ENCODE measurements at places on chromosomes 5 and 9.

DNA sequence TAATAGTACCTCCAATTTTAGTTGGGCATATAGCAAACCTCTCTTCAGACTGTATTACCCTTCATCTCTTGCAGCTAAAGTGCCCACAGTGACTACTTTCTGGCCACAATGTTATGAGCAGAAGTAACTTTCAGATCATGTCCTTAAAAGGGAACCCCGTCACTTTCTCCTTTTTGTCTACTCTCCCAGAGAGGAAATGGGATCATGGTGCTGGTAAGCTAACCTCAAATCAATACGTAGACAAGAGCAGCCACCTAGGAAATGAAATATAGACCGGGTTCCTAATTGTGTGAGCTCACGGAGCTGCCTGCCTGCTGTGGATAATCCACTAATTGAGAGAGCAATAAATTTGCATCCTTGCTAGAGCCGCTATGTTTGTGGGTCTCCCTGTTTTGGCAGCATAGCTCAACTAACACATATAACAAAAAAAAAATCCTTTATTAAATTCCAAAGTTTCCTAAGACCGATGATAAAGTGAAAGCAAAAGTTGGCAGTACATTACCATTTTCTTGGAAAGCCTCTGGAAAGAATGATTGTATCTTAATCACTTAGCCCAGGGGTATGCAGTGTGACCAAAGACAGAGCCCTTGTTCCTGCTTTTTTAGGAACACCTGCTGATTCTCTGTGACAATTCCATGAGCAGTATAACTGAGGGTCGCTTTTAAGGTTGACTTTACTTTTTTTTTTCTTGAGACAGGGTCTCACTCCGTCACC is 5.6 kb upstream of the IL7R start:
- DNase-seq: no peak

GRCh38 chr5:177458912-177459350 is 12.3 kb downstream of the PRR7 start:
- peak; percentile 30 for DNase-seq

GRCh38 chr9:126293522-126293889 is 33.1 kb upstream of the MVB12B start:
- DNase-seq: no peak

DNA sequence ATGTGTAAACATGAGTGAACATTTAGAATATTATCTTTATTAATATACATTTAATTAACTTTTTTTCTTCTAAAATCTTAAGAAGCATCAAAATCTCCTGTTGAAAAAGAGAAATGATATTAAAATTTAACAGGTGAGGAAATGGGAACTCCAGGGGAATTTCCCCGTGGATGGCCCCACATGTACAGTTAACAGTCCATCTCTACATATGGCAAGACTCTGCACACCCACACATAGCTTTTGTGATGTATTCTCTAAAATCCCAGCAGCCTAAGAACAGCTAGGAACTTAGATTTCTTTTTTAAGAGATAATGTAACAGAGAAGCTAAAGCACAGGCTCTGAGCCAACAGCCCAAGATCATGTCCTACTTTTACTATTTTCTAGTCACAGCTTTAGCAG is 556.3 kb upstream of the RGMB start:
- no peak for DNase-seq

DNA sequence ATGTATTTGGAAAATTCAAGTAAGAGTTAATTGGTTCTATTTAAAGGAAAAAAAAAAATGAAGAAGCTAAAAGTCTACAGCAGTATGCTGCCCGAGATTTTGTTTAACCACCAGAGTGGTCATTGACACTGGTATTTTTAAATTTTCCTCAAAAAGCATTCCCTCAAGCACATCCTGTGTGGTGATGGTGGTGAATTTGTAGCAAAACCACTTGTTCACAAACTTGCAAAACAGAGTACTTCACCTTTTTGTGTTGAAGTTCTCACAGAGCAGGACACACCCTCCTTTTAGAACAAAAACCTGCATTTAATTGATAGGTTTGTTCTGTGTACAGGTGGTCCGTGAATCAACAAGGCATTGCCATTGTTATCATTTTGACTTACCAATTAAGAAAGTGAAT is 374.2 kb downstream of the EFNA5 start:
- DNase-seq: no peak

GRCh38 chr5:68229416-68229815 is 13.9 kb downstream of the PIK3R1 start:
- no peak for DNase-seq

- no peak for DNase-seq
These were observed 5.2 kb downstream of the EXOC3 start for GRCh38 chr5:448061-448765.

DNA sequence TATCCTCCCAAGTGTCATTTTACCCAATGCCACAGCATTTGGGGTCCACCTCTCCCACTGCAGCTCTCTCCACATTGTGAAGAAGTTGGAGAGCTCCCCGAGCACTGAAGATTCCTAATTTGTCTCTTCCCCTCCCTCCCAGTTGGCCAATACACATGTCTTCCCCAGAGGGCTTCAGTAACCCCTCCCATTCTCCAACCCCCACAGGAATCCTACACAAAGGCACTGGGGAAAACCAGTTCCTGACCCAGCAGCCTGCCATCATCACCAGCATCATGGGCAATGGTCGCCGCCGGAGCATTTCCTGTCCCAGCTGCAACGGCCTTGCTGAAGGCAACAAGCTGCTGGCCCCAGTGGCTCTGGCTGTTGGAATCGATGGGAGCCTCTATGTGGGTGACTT is 87.3 kb upstream of the WWC1 start:
- no peak for DNase-seq

GRCh38 chr5:54705994-54706653 is 188.6 kb downstream of the SNX18 start:
- DNase-seq: no peak

DNA sequence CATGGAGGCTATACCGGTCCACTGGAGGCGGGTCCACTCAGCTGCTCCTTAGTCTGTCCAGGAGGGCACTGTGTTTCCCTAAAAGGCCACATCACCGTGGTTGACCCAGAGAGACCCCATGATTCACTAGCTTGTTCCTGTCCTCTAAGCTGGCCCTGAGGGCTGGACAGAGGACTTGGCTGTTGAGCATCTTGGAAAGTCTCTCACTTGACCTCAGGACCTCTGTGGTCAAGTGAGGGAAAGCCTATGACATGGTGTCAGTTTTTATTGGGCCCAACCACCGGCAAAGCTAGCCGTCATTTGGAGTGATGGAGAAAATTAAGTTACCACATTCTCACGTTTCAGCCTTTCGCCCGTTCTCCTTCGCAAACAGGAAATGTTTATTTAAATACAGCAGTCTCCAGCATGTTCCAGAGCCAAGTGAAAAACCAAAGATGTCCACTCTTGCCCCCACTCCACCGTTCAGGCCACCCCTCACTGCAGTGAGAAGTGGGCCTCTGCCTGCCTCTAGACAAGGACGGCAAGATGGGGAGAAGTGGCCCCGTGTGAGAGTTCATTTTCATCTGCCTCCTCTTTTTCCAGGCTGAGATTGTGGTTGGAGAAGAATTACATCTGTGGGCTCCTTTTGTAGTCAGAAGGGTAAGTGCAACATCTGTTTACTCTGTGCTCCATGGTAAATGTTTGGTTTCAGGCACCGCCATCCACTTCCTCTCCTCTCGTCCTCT is 4.4 kb downstream of the SLIT3 start:
- no peak for DNase-seq

DNA sequence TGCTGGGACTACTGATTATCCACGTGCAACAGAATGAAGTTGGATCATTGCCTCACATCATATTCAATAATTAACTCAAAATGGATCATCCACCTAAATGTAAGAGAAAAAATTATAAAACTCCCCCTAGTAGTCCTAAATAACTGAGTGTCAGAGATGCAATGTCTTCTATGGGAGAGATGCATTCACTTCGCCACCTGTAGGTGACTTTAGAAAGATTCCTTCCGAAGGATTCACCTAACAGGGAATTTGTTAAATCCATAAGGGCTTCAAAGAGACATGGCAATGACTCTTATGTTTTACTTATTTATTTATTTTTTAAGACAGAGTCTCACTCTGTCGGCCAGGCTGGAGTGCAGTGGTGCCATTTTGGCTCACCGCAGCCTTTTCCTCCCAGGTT is 526.0 kb downstream of the MTRR start:
- no peak for DNase-seq

DNA sequence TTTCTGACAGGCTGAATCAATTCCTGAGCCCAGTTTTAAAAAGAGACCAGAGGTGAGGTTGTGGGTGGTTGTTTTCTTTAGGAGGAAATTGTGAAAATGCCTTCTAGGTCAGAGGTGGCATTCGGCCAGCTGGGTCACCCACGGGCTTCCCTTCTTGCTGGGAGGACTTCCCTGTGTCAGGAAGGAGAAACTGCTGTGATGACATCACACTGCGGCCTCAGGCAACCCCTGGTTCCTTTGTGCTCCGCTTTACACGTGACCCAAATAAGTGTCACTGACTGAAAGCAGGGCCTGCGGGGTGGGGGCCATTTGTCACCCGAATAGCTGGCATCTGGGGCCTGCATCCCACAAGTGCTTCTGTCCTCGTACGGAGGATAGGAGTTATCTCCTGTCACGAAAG is 39.7 kb downstream of the FABP6 start:
- DNase-seq: no peak

- DNase-seq: no peak
These were observed 10.6 kb upstream of the HMHB1 start for GRCh38 chr5:143801252-143801939.

DNA sequence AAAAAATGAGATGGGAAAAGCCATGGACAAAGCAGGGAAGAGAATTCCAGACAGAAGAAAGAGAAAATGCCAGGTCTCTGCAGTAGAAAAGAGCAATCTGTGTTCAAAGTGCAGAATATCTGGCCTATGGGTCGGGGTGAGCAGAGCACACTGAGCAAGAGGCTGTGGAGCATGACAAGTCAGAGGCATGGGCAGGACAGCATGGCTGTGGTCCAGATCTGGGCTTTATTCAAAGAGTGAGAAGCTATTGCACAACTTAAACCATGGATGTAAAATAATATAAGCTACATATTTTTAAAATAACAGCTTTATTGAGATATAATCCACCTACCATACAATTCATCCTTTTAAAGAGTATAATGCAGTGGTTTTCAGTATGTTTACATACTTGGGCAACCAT is 133.1 kb upstream of the SPDL1 start:
- no peak for DNase-seq

DNA sequence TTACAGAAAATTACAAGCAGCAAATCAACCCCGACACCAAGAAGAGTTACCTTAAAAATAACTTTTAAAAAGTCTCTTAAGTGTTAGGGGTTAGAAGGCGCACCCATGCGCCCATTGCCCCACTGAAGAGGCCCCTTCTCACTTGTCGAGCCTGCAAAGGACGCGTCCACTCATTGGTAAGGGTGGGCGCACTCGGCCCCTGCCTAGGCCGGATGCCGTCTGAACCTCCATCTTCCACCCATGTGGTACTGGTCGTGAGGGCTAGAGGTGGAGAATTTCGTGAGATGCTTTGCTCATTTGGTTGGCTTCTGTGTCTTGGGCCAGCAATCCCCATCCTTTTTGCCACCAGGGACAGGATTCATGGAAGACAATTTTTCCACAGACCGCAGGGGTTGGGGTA is 27.5 kb upstream of the LRRC14B start:
- no peak for DNase-seq

DNA sequence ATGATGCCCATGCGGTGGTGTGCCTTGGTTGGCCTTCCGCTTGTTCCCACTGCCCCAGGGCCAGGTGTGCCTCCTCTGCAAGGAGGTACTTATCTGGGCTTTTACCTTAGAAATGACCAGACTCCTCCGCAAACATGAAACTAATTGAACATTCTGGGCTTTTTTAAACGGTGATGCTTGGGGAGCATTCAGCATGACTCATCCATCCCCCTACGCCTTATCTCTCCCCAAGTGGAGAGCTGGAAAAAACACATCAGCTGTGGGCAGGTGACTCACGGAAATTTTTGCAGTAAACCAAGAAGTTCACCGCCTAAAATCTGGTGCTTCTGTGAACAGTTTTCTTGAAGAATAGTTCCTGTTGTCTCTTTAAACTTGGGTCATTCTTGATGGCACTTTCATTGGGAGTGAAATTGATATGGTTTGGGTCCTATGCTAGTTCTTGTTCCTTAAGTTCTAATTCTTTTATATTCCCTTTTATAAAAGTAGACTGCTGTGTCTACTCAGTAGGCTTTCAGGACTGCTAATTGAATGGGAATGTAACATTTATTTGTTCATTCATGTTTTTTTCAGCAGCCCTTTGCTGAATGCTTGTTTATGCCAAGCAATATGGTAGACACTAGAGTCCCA is 39.6 kb downstream of the SFXN1 start:
- no peak for DNase-seq

DNA sequence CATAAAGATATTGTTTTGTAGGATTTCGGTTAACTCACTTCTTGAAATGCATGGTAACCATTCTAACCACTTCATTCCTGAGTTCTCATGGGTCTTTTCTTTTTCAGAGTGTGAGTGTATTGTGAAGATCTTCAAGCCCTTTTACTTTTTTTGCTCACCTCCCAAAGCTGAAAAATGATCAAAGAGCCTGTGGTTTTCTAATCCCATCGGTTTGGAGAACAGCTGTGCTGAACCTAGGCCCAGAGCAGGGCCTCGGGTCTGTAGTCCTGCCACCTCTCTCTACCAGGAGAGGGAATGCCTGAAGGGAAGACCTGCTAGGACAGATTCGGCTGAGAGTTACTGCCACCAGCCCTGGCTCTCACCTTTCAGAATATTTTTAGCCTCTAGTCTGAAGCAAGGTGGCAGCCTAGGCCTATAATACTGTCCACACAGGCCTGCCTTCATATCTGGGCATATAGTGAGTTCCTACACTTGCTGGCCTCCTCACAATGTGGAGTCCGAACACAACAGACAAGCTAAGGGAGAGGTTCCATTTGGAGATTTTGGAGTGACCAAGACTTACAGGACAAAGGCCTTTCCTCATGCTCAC is 13.8 kb downstream of the RGMB start:
- no peak for DNase-seq

GRCh38 chr5:113293068-113293974 is 141.5 kb downstream of the TSSK1B start:
- DNase-seq: no peak

GRCh38 chr5:99453196-99453595 is 524.4 kb upstream of the CHD1 start:
- DNase-seq: no peak

- DNase-seq: no peak
These were observed 37.2 kb downstream of the OLFML2A start for GRCh38 chr9:124814164-124814535.

DNA sequence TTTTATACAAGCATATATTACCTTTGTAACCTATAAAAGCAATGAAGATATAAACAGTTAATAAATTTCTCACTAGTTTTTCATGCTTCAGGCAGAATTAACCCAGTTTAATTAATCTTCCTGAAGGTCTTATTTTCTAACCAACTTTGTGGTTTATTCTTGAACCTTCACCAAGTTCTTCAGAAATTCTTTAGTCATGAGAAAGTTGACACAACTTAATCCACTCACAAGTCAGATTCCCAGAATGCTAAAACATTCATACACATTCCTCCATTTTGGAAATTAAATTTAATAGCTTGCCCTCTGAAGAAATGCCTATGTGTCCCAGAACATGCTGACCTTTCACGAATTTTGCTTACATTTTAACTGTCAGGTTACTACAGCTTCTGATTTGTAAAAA is 105.4 kb upstream of the PAM start:
- DNase-seq: no peak

- no peak for DNase-seq
These were observed 40.6 kb downstream of the TSPAN17 start for GRCh38 chr5:176687881-176688280.

Measured in NCI-H1105 treated with DMSO at 0.1 percent for 48 hours (cell line).